ENCODE measurements at places on chromosomes 2 and 18.
A peak's percentile ranks its signal among the peaks of the same experiment; 100 is the strongest.

- DNase-seq, result no peak
Measured at GRCh38 chr2:140257692-140258300, 1477.6 kb upstream of the NXPH2 start.

DNA sequence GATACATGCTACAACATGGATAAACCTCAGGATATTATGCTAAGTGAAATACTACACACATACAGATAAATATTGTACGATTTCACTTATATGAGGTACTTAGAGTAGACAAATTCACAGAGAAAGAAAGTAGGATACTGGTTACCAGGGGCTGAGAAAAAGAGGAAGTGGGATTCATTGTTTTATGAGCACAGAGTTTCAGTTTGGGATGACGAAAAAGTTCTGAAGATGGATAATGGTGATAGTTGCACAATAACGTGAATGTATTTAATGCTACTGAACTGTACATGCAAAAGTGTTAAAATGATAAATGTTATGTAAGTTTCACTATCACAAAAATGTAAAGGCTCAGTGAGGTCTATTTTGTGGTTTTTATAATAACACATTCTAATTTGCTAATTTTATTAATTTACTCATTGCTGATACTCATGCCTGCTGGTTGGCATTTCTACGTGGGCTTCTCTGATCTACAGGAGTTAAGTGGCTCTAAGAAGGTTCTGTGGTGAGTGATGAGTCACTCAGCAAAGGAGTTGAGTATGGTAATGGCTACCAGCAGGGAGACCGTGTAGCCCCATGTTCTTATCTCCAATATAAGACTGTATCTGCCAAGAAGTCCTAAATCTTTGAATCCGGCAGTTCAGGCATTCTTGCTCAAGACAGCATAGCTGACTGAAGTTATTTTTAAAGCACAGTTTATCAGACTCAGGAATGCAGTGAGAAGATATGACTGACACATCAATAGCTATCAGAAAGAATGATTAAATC lies 41.1 kb downstream of the UPP2 start:
- DNase-seq, result peak; percentile 51

DNA sequence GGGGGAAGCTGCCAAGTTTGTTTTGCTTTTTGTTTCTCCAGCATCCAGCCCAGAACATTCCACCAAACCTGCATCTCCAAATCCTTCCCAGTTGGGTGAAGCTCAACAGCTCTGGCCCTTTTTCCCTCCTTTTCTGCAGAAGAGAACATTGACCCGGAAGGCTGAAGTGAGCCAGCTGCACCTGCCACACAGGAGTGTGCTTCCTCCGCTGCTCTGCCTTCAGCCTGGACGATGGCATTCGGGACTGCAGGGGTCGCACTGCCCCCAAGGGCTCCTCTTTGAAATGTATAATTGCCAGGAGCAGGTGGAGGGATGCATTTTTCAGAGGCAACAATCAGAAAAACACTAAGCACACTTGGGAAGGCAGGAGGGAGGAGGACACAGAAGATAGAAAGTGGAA lies 41.8 kb downstream of the ST8SIA5 start:
- no peak for DNase-seq

GRCh38 chr2:225615514-225615913 lies 216.0 kb downstream of the NYAP2 start:
- no peak for DNase-seq

- no peak for DNase-seq
Measured at GRCh38 chr2:96106991-96107707, 9.2 kb downstream of the ADRA2B start.

DNA sequence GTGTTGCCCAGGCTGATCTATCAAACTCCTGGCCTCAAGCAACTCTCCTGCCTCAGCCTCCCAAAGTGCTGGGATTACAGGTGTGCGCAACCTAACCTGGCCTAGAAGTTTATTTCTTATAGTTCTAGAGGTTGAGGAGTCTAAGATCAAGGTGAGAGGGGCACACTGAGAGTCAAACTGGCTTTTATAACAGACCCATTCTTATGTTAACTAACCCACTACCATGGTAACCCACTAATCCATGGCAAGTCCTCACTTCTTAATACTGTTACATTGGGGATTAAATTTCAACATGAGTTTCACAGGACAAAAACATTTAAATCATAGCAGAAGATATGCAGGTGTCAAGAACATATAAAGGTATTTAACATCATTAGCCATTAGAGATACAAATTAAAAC lies 50.6 kb downstream of the MDH1 start:
- no peak for DNase-seq

DNA sequence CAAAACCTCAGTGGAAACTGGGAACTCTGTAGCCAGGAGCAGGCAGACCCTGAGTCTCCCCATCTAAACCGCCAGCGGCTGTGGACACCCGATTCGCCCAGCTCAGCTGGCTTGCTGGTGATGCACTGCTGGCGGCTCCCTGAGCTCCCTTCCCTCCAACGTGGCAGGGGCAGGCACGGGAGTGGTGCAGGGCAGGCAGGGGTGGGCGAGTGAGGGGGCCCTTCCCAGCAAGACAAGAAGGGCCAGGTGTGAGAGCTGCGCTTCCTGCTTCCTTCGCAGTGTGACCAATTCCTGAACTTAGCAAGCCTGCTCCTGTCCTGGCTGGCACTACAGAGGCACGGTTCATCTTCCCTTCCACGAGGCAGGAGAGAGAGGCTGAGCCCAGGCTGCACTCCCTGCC lies 12.3 kb upstream of the SEMA4C start:
- no peak for DNase-seq

GRCh38 chr2:11068079-11068741 lies 87.1 kb upstream of the SLC66A3 start:
- no peak for DNase-seq

- DNase-seq, result no peak
Measured at GRCh38 chr2:202408546-202409140, 32.5 kb downstream of the BMPR2 start.

DNA sequence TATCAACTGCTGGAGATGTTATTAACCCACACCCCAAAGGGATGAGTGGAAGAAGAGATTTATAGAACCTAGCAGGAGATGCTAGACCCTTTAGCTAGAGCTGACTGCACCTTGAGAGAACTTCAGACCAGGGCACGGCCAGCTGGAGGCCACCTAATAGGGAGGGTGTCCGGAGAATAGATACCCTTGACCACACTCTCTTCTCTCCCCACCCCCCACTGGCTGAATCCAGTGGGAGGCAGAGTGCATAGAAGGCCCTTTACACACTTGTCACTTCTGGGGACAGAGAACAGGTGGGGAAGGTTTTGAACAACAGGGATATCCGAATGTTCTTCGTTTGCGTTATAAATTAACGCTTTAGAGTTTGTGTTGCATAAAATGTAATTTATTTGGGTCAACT lies 84.6 kb downstream of the PHLPP1 start:
- no peak for DNase-seq

GRCh38 chr2:143617803-143618415 lies 488.7 kb downstream of the ARHGAP15 start:
- no peak for DNase-seq

DNA sequence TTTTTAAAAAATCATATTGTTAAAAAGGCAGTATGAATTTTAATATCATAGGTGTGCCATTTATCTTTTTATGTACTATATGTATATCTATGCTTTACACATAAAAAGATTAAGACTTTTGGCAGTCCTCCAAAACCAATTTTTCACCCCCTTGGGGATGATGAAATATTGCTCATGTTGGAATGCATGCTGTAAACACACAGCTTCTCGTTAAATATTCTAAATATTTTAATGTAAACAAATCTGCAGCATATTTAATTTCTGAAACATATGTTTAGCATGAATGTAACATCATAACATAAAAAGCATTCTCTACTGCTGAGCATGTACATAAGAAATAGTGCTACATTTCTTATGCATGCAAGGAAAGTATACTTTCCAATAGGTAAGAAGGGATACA lies 484.3 kb upstream of the LRATD1 start:
- DNase-seq, result peak; percentile 79

DNA sequence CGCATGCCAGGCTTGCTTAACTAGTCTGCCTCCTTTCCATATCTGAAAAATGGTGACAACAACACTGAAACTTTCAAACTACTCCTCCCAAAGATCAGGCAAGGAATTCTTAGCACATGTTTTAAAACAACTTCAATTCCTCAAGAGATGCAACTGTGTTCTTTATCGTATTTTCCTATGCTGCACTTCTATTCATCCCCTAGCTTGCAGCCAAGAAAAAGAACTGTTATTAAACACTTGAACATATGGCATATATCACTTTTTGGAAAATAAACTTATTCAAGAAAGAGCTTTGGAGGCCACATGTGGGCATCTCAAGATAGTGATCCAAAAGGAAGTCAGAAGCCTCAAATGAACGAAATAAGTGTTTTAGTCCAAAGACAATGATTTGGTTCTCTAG lies 75.6 kb upstream of the STAM2 start:
- DNase-seq, result no peak

DNA sequence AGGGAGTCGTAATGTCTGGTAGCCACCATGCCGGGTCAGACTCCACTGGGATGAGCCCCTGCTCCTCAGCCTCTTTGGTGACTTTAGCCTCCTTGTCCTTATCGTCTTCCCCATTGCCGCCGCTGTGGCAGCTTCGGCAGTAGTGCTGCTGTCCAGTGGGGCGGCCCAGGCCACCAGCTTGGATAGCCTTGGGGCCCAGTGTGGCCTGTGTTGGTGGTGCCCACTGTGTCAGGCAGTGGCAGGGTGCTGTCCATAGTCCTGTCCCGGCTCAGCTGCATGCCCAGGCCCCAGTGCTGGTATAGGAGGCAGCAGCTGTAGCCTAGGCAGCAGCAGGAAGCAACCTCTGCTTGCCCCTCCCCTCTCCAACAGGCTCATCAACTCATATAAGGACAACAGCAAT lies 197.1 kb upstream of the RAB12 start:
- no peak for DNase-seq

- peak; percentile 9 for DNase-seq
Measured at GRCh38 chr2:715854-716560, 38.8 kb upstream of the TMEM18 start.

DNA sequence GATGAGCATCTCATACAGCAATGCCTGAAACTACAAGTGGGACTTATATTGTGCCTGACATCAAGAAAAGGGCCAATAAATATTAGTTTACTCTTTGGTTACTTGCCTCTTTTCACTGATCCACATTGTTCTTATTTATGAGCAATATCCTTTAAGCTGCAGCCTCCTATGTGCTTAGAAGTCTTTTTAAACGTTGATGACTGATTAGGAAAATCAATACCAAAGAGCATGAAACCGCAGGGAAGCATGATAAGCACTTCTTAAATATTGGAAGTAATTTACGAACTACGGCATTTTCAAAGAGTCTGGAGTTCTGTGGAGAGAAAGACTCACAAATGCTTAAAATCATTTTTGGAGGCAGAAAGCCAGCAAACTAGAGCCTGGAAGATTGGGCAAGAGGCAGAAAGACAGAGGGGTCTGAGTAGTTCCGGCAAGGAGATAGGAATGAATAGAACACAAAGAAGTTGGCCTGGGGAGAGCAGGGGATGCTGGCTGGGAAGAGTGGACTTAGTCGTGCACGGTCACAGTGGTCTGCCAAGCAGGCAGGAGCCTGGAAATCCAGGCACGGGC lies 122.6 kb upstream of the NOSTRIN start:
- DNase-seq, result no peak

- no peak for DNase-seq
Measured at GRCh38 chr2:118040891-118041290, 27.0 kb upstream of the CCDC93 start.

DNA sequence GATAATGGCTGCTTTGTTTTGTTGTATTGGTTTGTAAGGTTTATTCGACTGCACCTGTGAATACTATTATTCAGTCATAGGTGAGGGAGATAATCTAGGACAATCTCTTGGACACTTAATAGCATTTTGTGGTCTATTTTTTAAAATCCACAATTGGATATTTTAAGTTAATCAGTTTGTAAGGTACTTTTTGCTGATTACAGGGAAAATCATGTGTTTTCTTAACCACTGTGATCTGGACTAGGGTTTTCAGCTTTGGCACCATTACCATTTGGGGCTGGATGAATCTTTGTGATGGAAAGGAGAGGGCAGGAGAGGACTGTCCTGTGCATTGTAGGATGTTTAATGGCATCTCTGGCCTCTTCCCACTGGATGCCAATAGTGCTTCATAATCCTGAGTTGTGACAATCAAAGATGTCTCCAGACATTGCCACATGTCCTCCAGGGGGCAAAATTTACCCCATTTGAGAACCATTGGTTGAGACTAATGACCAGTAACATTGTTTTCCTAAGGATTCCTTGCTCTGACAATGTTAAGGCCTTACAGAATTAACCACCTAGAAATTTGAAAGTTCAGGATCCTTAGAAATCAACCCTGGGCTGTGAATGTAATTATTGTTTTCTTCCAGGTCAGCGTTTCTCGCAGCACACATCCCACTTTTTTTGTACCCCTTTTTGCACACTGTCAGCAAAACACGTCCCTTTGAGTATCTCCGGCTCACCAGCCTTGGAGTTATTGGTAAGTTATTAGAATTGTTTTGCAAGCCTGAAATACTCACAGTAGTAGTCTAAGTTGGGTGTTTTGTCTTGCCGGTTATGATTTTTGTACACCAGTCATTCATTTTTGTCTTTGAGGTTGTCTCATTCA lies 15.6 kb downstream of the CNOT9 start:
- DNase-seq, result no peak

DNA sequence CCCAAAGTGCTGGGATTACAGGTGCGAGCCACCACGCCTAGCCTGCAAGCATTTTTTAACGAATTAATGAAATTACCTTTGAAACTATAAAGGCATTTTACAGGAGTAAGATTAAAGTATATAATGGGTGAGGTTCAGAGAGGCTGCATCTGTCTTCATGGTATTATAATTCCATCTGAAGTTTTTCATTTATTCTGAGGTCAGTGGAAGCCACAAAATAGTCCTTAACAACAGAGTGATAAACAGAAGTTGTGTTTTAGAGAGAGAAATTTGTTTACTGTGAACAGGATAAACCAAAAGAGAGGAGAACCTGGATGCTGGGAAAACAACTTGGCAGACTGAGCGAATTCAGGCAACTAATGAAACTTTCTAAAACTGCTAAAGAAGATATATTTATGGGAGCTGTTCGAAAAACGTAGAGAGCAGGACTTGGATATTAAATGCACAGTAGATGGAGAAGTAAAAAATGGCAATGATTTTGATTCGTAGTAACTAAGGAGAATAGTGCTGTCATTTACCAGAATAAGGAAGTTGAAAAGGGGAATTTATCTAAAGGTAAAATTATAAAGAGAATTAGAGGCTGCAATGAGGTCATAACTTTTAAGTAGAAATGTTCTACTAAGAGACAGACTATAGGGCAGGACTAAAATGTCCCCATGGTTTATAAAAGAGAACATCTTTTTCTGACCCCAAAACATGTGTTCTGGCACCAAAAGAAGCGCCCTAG lies 37.9 kb upstream of the ITGA4 start:
- no peak for DNase-seq

Measured in iris pigment epithelial cell (primary cell).